Jurkat, Clone E6-1 (cell line): ENCODE measurements at places on chromosomes 2 and 18.

GRCh38 chr18:31301201-31301655, 16.7 kb upstream of the DSG1 start:
- DNase-seq: no peak

GRCh38 chr2:235576337-235576910, 82.6 kb downstream of the AGAP1 start:
- no peak for DNase-seq

DNA sequence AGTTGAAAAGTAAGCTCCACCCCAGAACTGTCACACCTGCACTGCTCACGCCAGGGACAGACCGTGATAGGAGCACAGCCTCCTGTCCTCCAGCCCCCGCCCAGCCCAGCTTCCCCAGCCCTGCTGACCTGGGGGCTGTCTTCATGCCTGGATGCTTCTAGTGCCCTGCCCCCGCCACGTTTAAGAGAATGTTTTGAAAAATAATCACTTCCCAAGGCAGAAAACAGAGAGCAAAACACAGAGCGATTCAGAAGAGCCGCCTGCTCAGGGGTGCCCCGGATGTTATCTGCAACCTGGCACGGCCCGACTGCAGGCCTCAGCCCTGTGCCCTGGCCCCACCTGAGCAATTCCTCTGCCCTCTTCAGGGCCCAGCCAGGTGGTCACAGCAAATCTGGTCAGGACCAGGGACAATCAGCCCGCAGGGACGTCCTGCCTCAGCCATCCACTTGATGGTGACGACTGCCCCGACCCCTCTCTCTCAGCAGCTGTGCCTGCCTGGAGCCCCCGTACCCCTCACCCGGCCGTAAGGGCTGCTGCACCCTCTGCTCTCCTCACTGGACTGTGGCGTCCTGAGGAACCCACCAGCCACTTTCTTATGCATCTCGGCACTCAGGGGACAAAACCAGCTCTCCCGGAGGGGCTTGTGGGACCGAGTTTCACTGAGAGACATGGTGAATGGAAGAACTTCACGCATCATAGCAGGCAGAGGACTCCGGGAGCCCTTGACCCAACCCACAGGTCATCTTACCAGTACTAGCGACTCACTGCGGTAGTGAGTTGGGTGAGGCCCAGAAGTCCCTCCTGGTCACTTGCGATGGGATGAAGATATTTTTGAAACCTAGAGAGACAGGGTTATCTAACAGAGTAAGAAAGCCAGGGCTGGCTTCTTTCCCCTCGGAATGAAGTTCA, 30.2 kb downstream of the ADI1 start:
- no peak for DNase-seq

DNA sequence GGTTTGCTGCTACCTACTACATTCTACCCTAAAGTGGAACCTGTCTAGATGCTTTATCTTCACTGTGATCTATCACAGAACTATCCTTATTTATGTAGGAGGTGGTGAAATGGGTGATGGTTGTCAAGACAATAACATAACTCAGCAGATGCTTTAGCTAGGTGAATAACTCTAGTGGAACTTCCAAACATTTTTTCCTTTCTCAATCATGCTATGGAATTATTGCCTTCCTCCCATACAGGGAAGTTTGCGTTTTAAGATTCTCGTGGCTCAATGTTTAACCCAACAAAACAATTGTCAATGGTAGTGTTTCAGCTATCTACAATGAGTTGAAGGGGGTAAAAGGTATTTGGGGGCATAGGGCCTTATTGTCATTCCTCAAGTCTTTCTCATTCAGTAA, 82.6 kb upstream of the GLI2 start:
- DNase-seq: no peak

- DNase-seq: no peak
These were observed 88.5 kb downstream of the PRKCE start for GRCh38 chr2:45739796-45740485.
